Epithelial cell of umbilical artery (primary cell): ENCODE measurements at places on chromosomes 3 and 15. TPM values are rescaled to one million over a fixed set of nuclear protein-coding genes. Genes with fewer than 3 reads are reported as not detected.

MAGI1 gene
- 31.0 and 32.2 TPM in 2 replicates for total RNA-seq

IL17RB gene
- not detected in 2 replicates for total RNA-seq

TXNRD3 gene
- 7.3 and 8.4 TPM in 2 replicates for total RNA-seq

IL17RE gene
- total RNA-seq: 0.32 TPM in 1 of 2 replicates, not detected in the other

TICRR gene
- total RNA-seq: 2.6 and 5.9 TPM in 2 replicates

CCDC54 gene
- total RNA-seq: not detected in 2 replicates

PDCD7 gene
- total RNA-seq: 13.0 and 18.2 TPM in 2 replicates

AEN gene
- 72.1 and 76.9 TPM in 2 replicates for total RNA-seq

ZCWPW2 gene
- total RNA-seq: 0.32 and 0.46 TPM in 2 replicates

SAMD7 gene
- not detected in 2 replicates for total RNA-seq

RFX7 gene
- total RNA-seq: 3.6 and 5.0 TPM in 2 replicates

FBXW12 gene
- not detected in 2 replicates for total RNA-seq

LNP1 gene
- 2.6 and 3.2 TPM in 2 replicates for total RNA-seq
